SW 1271 (cell line): ENCODE measurements at places on chromosomes 7 and 10.

DNA sequence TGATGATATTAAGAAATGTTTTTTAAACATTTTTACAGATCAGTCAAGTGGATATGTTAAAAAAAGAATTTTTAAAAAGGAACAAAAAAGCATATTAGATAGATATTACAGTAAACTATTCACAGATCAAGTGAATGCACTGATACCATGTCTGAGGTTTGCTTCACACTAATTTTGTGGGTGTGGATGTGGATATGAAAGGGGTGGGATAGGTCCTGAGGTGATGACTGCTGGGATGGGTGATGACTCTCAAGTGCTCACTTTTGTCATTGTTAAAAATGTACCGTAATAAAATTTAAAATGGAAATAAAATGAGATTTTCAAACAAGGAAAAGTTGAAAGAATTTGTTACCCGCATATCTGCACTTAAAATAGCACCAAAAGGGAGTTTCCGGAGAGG, 54.1 kb downstream of the AGMO start:
- DNase-seq = no peak

- DNase-seq = no peak
Observed at GRCh38 chr10:111103196-111103840, 26.5 kb downstream of the ADRA2A start.

DNA sequence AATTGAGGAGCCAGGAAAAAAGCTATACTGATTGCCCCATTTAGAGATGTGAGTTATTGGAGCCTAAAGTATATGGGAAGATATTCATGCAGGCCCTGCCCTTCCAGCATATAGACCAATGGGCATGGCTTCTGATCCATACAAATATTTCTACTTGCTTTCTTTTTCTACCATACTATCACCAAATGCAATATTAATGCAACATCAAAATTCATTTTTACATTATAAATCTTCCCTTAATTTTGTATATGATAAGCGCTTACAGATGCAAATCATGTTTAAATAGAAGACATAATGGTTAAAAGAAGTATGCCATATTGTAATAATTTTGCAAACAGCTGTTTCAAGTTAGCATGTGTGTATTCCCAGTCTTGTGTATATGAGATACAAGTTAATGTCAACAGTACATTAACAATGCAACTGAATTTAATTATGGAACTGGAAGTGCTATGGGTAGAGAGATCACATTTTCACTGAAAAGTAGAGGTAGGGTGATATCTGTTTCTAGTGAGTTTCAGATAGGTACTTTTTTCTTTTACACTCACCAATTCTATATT, 24.6 kb upstream of the WNT16 start:
- DNase-seq = no peak

GRCh38 chr10:42970451-42971250, 106.2 kb upstream of the RET start:
- no peak for DNase-seq

DNA sequence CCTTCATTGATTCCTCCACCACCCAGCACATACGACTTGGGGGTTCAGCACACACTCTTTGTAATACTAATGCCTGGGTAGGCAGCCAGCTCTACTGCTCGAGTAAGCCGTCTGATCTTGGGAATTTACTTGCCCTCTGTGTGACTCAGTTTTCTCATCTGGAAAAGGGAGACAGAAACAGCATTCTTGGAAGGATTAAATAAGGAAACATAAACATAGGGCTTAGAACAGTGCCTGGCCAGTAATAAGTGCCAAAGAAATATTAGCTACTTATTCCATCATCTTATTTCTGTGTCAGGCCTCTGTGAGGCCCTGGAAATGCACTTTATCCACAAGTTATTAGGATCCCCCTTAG, 130.1 kb downstream of the TNS3 start:
- no peak for DNase-seq

DNA sequence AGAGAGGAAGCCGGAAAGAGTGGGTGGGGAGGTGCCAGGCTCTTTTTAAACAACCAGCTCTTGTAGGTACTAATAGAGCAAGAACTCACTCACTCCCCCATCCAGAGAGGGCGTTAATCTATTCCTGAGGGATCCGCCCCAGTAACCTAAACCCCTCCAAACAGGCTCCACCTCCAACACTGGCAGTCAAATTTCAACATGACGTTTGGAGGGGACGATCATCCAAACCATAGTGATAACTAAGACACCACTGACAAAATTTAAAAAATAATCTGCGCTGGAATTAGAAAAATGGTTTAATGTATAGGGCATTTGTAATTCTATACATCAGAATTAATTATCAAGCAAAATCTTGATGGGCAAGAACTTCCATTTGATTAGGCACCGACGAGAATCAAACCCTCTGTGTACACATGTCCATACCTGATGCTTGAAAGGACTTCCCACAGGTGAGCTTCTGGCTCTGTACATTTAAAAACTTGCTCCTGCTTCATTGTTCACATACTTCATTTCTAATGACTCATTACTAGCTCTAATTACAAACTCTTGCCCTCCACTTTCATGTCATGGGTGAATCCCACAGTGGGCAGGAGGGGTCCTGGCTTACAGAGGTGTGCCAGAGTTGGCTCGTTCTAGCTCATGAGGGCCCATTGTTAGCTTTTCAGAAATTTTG, 20.6 kb upstream of the KDM7A start:
- no peak for DNase-seq

DNA sequence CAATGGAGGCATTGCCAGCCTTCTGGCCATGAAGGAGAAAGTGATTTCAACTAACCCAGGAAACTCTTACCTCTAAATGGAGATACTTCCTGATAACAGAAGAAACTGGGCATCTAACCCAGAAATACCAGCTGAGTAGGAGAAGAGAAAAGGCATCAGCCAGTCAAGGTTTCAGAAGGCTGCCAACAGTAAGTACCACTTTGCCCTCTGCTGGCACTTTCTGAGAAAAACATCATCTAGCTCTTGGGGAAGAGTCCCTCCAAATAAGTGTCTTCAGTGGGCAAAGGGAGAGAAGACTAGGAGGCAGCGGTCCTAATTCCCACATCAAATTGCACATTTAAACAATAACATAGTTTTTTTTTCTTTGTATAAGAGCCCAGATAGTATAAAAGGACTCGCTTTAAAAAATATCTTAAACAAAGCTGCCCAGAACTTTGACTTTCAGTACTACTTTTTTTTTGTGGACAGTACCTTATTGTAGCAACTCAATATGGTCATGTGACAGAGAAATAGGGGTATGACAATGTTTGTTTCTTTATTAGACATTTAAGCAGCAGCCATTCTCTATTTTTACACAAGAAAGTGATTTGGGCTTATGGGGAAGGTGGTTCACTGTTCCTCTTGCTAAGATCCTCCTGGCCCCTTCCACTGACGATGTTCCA, 157.3 kb downstream of the CTTNBP2 start:
- peak; percentile 57 for DNase-seq

GRCh38 chr7:53306846-53307245, 271.4 kb downstream of the POM121L12 start:
- no peak for DNase-seq
